ENCODE measurements at places on chromosomes 4 and X. TPM values are rescaled to one million over a fixed set of nuclear protein-coding genes. Genes with fewer than 3 reads are reported as not detected.

DNA sequence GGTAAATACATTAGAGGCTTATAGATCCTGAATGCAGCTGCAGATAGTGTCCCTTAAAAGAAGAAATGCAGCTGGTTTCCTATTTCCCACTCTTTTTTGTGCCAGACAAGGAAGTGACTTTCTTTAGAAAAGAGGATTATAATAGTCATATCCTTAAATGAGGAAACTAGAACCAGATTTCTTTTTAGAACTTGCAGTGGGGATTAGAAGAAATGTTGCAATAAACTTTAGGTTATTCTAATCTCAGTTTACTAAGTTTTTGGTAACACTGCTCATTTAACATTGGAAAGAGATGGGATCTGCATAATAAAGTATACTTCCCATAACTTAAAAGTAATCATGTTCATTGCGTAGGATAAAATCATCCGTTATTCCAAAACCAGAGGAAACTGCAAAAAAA, 101.9 kb downstream of the SLIT2 start:
- DNase-seq = no peak

DNA sequence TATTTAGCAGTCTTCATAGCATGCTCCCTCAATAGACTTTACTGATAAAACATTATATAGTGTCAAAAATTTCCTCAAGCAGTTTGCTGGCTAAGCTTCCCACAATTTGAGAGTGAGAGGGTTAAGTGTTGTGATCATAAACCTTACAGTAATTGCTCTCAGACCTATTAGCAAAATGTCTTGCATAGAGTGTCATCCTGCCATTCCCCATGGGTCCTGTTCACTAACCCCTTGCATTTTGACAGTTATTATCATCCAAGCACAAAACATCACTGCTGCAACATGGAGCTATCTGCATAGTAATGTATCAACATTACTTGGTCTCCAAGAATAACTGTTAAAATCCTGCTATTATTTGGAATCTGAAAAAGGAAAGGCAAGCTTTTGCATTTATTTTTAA, 196.1 kb upstream of the GK2 start:
- DNase-seq = no peak

- DNase-seq = peak; percentile 17
Measured at GRCh38 chr4:38612646-38613414, 51.2 kb upstream of the KLF3 start.

GRCh38 chrX:109327251-109327650, 154.6 kb downstream of the GUCY2F start:
- DNase-seq = no peak

CDKL5 gene
- 5.0 TPM for total RNA-seq

PWWP3B gene
- total RNA-seq = not detected

DNA sequence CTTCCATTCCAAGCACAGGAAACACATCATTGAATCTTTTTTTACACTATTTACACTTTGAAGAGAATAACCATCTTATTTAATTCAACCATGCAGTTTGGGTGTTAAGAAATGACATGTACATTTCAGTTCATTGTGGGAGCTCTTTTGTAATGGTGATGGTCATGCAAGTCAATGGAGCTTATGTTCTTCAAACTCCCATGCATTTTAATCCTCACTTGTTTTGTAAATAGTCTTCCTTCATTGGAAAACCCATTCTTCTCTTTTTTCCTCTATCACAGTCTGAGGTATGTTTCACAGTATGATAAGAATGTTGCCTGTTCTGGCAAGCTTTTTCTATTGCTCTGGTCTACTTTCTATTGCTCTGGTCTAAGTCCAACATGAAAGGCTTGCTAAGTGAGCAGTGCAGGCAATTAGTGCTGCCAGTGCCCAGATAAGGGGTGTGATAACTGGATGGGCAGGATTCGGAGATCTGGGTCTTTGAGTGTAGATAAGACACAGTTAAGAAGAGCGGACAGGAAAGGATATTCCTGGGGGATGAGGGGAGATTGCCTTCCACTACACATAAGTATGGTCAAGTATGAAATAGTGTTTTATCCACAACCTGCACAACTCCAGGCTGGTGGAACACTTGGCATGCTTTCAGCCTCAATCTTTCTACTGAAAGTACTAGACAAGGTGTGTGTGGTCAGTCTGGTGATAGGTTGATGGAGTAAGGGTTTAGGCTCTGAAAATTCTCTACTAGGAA, 17.1 kb downstream of the AFP start:
- no peak for DNase-seq

MAGEA12 gene
- total RNA-seq = not detected

APEX2 gene
- total RNA-seq = 4.8 TPM

DNA sequence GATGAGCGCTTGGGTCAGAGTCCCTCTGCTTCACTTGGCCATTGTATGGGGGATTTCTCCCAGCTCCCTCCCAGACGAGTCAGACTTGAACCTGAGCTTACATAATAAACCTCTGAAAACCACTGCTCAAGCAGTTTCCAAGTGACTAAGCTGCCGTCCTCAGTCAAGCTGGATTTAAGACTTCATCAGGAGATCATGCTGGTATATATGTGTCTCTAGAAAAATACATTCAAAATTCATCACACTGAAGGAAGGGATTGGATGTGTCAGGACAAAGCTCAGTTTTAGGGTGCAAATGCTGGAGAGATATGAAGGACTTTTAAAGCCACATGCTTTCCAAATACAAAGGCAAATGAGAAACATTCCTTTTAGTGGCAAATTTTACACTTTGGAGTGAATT, 114.3 kb downstream of the QDPR start:
- DNase-seq = no peak

GRCh38 chr4:91064157-91064853, 937.1 kb downstream of the CCSER1 start:
- DNase-seq = peak; percentile 69

- peak; percentile 90 for DNase-seq
Measured at GRCh38 chr4:150004481-150004880, 73.8 kb upstream of the DCLK2 start.

SHROOM4 gene
- 0.50 TPM for total RNA-seq

GRCh38 chr4:149409146-149409545, 406.5 kb downstream of the IQCM start:
- peak; percentile 95 for DNase-seq

AGTR2 gene
- not detected for total RNA-seq

SLC49A3 gene
- 3.9 TPM for total RNA-seq

KLKB1 gene
- total RNA-seq = 0.26 TPM

GRCh38 chr4:21901831-21902230, 46.7 kb downstream of the KCNIP4 start:
- DNase-seq = peak; percentile 37

DNA sequence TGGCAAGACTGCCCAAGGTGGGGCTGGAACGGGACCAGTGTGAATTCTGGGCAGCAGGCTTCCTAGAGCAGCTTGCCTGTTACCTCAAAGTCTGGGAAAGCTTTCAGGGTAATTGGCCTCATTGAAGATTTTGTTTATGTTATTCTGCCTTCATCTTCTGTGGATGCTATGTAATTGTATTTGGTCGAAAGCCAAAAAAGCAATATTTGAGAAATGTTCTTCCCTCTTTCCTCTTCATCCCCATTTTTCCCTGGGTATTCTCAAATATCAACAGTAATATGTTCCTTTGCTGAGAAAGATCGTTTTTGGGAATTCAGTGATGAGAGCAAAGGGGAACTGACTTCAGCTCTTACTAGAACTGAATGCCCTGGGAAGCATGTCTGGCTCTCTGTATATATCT, 12.9 kb downstream of the TMEM131L start:
- DNase-seq = no peak

GRCh38 chr4:165343353-165344191, 16.1 kb downstream of the MSMO1 start:
- no peak for DNase-seq

CLGN gene
- total RNA-seq = 11.8 TPM

DNA sequence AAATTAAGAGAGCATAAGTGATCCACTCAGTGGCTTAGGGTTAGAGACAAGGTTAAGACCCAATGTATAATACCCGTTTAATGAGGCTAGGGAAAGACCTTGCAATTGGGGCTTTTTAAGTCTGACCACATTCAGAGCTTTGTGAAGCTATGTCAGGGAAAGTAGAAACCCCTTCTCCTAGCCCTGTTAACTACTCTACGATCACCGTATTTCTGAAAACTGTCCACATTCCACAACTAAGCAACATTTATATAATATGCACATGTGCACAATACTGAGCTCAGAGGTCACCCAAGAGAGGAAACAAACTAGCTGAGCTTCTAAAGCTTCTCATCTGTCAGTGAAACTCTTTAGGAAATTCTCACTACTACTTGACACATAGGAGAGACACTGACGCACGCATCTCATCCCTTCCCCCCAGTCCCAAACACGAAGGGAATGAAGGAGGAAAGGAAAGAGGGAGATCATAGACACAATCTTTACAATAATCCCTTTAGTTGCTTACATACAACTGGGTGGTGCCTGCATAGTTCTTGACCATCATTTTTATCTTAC, 56.2 kb downstream of the METTL14 start:
- DNase-seq = peak; percentile 39

EGF gene
- total RNA-seq = 0.83 TPM

DNA sequence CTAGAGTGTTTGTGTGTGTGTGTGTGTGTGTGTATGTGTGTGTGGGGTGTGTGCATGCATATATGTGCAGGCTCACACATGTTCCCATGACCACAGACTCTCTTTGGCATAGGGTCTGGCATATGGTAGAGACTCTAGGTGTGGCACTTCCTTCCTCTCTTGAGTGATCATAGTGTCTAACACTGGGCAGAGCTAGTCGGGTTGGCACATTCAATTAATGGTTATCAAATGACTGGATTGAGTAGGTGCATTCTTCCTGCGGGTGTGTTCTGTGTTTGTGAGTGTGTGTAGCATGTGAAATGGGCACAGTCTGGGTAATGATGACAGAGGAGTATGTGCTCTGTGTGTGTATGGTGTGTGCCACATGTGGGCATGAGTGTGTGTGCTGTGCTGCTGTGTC, 106.5 kb downstream of the EFNB1 start:
- no peak for DNase-seq

IGSF1 gene
- total RNA-seq = not detected

LRP2BP gene
- total RNA-seq = 0.51 TPM

GRCh38 chr4:680928-681645, 6.7 kb downstream of the MYL5 start:
- DNase-seq = no peak

GRCh38 chr4:169909897-169910296, 116.3 kb downstream of the MFAP3L start:
- no peak for DNase-seq

NUDT10 gene
- total RNA-seq = 1.8 TPM

- no peak for DNase-seq
Measured at GRCh38 chr4:121701263-121701662, 4.5 kb upstream of the ANXA5 start.

DNA sequence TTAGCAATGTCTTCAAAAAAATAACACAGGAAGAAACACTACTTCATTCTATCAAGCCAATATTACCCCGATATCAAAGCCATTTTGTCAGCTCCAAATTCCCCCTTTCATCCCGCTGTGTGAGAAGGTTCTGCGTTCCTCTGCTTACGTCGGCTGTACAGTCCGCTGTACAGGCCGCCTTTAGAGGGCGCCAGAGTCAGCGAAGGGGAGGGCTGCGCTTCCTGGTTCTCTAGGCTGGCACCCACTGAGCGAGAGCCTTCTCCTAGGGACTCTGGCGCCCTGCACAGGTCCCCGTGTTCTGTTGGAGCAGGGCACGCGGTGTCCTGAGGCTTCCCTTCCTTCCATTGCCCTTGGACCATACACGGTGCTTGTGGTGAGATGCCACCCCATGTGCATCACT, 25.3 kb upstream of the CT45A1 start:
- no peak for DNase-seq

- DNase-seq = no peak
Measured at GRCh38 chr4:7839856-7840255, 99.8 kb downstream of the AFAP1 start.

SHROOM3 gene
- total RNA-seq = 23.9 TPM

CCDC158 gene
- 1.3 TPM for total RNA-seq

DNAJB14 gene
- total RNA-seq = 30.0 TPM

DNA sequence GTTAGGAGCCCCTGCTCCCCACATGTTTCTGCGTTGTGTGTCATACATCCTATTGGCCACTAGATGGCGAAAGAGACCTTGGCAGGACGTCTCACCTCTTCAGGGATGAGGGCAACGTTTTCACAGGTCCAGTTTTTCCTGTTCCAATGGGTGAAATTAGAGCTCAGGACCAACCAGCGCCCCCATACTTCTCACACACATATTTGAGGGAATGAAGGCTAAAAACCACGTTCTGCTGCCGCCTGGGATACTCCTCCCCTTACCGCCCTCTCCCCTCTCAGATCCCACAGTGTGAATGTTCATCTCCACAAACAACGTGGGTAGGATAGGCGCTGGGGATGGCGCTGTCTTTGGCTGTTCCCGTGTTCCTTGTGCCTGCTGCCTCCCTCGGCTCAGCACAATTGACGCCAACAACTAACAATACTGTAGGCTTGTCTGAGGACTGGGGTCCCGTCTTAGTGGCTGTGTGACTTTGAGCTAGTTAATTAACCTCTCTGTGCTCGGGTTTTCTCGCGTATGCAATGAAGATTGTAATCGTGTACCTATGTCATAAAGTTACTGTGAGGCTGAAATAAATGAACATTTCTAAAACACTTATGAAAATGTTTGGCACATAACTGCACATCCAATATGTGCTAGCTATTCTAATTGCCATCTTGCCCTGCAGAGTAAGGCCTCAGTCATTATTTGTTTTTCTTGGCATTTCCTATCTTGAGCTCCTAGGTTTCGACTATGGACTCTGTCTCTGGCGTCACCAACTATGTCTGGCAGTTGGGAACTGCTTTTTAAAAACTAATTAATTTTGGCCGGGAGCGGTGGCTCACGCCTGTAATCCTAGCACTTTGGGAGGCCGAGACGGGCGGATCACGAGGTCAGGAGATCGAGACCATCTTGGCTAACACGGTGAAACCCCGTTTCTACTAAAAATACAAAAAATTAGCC, 181.3 kb upstream of the STK26 start:
- peak; percentile 35 for DNase-seq

- peak; percentile 86 for DNase-seq
Measured at GRCh38 chr4:145679520-145679919, 426 bp upstream of the C4orf51 start.

TCP11X2 gene
- total RNA-seq = not detected

DNA sequence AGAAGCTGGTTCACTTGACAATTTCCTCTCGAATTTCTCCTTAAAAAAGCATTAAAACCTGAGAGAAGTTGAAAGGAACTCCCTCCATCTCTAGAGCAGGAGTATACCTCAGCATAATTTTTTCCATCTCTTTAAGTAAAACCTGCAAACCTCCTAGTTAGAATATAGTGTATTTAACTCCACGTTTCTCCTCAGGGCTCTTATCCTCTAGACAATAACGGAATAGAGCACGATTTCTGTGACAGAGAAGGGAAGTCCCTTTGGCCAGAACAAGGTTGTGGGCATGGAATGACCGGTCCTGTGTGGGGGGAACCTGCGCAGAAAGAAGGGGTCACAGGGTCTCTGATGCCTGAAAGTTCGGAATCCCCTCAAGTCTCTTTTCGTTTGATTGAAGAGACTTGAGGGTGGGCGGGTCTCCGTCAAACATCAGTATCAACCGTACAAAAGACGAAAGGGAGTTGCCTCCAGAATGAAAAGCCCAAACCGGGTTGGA, 697 bp downstream of the ZNF280C start:
- DNase-seq = no peak

GRCh38 chrX:136780241-136780640, 491 bp downstream of the ARHGEF6 start:
- no peak for DNase-seq

MAGED4B gene
- 22.1 TPM for total RNA-seq

MAGEC1 gene
- total RNA-seq = not detected

Measured in fibroblast of lung (primary cell).